Substantia nigra (tissue), 51 donors: ENCODE measurements at places on chromosomes 2 and 18.

DNA sequence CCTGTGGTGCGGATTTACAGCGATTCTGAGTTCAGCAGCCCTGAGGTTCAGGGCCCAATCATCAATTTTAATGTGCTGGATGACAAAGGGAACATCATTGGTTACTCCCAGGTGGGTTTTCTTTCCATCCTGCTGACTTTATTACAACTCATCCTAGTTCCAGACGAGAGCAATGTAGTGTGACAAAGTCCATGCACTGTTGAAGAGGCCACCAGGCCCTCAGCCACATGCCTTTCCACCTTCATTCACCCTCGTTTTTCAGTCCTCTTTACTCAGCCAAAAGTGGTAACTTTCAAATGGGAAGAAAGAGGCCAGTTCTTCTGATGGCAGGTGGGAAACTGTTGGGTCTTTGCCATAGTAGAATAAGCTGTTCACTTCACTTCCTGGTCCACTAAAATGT lies 17.9 kb downstream of the MOCOS start:
- DNase-seq: no peak

DNA sequence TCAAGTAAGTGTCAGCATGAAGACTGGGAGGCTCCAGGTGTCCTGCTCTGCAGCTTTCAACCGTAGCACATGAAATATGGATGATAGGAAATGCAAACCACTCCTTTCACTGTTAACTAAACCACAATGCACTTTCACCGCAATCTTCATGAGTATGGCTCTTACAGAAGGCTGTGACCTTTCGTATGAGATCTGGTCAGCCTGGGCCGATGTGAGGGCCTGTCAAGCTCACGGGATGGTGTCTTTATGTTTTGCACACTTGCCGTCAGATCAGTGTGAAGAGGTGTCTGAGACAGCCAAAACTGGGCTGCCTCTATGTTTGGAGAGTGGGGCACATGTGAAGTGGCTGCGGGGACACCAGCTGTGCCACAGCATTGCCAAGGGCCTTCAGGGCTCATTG lies 62.8 kb upstream of the AFF3 start:
- no peak for DNase-seq

- DNase-seq: no peak
Measured at GRCh38 chr18:71832946-71833617, 711.1 kb downstream of the CBLN2 start.

- no peak for DNase-seq
Measured at GRCh38 chr18:49716035-49716434, 97.3 kb downstream of the ACAA2 start.

GRCh38 chr2:8654483-8654882 lies 27.4 kb upstream of the ID2 start:
- DNase-seq: no peak

DNA sequence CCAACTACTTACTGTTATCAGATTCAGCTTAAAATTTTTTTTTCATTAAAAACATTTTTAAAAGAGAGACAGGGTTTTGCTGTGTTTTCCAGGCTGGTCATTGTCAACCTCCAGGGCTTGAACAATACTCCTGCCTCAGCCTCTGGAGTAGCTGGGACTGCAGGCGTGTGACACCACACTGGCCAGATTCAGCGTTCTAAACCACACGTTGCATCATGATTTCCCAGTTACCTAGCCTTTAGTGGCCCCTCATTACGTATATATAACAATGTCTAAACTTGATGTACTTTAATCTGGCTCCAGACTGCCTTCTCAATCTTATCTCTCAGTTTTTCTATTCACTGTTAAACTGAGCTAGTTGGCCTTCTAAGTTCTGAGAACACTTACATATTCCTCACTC lies 89.6 kb downstream of the COMMD1 start:
- no peak for DNase-seq

- no peak for DNase-seq
Measured at GRCh38 chr18:21012308-21012707, 99.3 kb downstream of the ROCK1 start.
